ENCODE measurements at places on chromosomes 7 and 10. TPM values are rescaled to one million over a fixed set of nuclear protein-coding genes. Genes with fewer than 3 reads are reported as not detected.

- DNase-seq, result no peak
Measured at GRCh38 chr10:78714225-78714624, 354.5 kb upstream of the ZMIZ1 start.

GRCh38 chr10:2610946-2611345, 456.4 kb upstream of the PFKP start:
- DNase-seq, result no peak

GRCh38 chr10:69468751-69469089, 17.5 kb downstream of the TSPAN15 start:
- DNase-seq, result no peak

DNA sequence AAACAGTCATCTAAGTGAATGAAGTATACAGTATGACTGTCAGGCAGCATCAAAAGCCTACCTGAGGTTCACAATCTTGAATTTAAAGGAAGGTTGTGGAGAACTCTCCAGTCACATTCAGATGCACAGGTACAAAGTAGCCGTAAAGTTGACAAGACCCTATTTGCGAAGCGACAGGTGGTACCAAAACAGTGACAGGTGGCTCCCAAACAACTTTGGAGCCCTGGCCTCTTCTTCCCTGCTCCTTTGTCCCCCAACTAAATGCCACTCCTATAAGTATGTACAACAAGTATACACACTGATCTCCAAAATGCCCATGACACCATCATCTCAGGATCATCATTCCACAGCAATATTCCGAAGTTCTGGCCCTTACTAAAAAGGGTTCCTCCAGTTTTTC, 53.5 kb downstream of the USP6NL start:
- no peak for DNase-seq

DNA sequence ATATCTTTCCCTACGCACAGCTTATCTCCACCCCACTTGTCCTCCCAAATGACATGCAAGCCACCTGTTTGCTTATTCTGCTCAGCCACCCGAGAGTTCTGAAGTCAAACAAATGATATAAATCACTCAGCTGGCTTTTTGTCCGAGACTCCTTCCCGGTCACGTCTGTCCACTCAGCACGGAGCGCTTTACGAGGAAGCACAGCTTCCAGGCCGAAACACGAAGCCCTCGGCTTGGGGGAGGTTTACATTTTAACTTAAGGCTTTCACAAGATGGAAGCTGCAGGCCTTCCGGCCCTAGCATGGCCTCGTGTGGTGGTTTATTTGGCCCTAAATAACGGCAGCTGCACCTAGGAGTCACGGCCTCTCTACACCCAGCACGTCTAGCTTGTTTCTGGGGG, 60.1 kb upstream of the GNA12 start:
- DNase-seq, result no peak

DNA sequence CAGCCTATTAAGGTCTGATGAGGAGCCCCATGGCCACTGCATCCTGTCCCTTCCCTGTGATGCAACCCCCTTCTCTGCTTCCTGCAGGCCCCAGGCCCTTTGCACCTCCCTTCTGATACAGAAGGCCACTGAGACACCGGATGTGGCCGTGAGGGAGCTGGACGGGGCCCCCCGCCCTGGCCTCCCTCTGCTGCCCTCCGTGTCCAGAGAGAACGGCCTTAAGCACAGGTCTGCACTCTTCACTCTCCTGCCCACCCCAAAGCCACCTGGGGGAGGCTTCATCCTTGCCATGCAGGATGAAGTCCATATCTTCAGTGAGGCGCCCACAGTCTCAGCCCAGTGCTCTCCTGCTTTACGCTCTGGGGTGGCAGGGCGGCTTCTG, 86.9 kb upstream of the GNA12 start:
- peak; percentile 47 for DNase-seq

CCL24 gene
- total RNA-seq, result not detected

POLR2J3 gene
- total RNA-seq, result 69.1 TPM

CLDN3 gene
- not detected for total RNA-seq

SEMA3D gene
- total RNA-seq, result not detected

TM9SF3 gene
- total RNA-seq, result 48.4 TPM

Data from activated naive CD4-positive, alpha-beta T cell treated with anti-CD3 and anti-CD28 coated beads, Interleukin-2, amount 50 U/mL, for 72 hours (primary cell).